ENCODE measurements at places on chromosomes 5 and 9.

DNA sequence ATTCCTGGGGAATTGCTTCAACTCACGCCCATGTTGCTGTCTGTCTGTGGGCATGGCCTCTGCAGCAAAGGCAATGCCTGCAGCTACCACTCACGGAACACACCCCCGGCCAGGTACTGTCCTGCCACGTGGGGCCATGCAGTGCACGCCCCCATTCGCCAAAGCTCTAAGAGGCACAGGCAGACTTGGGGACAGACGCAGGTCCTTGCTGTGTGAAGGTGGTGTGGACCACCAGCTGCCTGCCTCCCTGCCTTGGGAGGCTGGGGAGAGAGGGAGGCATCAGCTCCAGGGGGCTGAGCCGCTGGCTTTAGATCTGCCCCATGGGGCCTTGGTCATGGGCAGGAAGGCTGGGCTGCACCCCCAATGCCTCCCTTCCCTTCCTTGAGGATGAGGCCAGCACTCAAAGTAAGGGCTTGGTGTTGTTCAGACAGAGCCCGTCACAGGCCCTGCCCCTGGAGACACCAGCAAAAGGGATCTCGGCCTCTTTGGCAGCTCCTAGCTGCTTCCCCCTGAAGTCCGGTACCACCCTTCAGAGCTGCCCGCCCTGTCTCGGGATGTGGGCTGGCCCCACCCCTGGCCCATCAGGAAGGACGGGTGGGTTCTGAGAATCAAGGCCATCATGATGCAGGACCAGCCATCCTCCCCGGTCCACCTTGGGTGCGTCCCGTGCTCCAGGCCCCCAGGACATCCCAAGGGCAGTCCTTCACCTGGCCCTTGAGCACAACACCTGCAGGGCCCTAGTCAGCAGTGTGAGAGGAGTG lies 2.3 kb downstream of the GRIN1 start:
- DNase-seq: no peak

DNA sequence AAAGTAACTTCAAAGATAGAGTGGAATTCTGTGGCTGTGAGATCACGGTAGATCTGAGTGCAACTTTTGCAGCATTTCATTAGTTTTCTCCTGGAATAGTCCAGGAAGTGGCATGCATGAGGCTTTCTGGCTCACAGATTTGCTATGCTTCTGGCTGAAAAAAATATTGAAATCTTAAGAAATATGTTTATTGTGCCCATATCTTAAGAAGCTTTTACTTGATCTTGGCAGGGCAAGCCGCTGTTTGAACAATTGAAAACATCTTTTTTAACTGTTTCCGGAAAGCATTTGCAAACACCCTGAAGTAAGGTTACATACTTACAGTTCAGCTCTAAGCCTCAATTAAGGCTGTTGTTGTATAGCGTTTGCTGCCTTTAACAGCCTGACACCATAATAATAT lies 135.7 kb upstream of the GDNF start:
- DNase-seq: no peak

DNA sequence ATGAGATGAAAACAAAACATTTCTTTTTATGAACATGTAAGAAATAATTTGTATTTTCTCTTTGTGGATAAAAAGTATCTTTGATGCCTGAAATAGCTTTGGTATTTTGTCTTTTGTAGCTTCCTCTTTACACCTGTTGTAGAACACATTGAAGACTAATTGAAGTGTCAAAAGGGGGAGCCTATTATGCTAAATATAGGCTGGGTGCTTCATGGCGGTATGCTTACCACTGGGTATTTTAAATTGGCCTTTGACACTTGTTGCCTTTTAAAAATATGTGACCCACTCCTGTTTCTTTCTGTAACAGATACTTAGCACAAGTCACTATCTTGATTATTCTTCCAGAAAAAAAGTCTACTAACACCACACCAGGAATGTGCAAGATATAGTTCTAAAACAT lies 226.4 kb downstream of the KIAA0825 start:
- no peak for DNase-seq

DNA sequence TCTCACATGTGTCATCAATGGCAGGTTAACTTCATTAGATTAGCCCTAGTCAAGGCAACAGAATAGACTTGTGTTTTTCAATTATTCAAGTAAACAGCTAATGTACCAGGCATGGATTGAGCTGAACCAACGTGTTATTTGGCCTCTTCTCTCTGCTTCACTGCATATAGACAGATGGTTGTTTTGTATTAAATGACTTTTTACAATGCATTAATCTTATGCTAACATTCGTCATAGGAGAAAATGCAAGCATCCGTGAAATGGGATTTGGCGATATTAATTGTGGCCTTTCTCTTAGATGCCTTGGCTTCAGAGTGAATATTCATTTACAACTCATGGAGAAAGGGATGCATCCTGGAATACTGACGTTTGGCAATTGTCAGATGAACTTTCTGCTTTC lies 208.0 kb downstream of the KCTD16 start:
- no peak for DNase-seq

- DNase-seq: no peak
Observed at GRCh38 chr5:125202353-125202752, 455.9 kb upstream of the ZNF608 start.

DNA sequence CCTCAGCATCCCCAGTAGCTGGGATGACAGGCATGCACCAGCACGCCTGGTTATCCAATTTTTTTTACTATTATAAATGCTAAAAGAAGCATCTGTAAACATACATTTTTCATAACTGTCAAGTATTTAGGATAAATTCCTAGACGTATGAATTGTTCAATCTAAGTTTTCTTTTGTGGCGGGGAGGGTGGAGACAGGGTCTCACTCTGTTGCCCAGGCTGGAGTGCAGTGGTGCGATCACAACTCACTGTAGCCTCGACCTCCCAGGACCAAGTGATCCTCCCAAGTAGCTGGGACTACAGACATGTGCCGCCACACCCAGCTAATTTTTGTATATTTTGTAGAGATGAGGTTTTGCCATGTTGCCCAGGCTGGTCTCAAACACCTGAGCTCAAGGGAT lies 52.2 kb downstream of the NR6A1 start:
- no peak for DNase-seq

- DNase-seq: no peak
Observed at GRCh38 chr9:77511525-77511924, 136.6 kb downstream of the GNA14 start.

DNA sequence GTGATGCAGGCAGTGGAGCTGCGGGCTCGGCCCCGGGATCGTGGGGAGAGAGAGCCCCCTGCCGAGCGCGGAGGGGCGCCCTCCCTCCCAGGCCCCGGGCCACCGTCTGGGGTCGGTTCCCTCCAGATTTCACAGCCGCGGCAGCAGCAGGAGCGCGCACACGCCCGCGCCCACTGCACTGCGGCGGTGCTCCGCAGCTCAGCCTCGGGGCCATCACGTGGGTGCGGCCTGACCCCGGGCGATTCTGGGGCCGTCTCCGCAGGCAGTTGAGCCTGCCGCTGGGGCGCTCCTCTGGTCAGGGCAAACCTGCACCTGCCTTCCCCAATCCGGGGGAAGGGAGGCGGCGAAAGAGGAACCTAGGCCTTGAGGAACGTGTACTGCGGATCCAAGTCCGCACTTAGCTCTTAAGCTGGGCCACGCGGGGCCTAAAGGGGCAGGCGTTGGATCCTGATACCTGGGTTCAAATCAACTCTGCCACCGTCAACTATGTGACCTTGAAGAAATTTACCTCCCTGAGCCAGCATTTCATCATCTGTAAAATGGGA lies 9.4 kb upstream of the DELE1 start:
- DNase-seq: no peak

- DNase-seq: no peak
Observed at GRCh38 chr5:180641566-180641900, 7.9 kb downstream of the FLT4 start.

DNA sequence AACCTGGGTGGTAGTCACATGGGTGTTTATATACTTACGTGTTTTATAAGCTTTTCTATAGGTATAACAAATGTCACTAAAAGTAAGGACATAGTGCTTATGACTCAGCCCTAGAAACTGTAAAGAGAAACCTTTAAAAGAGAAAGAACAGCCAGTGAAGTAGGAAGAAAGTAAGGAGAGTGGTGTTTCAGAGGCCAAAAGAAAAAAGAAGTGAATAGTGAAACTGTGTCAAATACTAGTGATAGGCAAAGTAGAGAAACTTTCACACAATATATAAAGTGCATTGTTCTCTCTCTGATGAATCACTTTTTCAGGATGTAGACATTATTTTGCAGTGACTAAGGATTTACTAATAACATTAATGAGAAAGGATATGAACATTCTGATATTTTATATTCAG lies 74.2 kb upstream of the SUSD1 start:
- no peak for DNase-seq

GRCh38 chr9:79384501-79384900 lies 187.3 kb upstream of the TLE4 start:
- no peak for DNase-seq

DNA sequence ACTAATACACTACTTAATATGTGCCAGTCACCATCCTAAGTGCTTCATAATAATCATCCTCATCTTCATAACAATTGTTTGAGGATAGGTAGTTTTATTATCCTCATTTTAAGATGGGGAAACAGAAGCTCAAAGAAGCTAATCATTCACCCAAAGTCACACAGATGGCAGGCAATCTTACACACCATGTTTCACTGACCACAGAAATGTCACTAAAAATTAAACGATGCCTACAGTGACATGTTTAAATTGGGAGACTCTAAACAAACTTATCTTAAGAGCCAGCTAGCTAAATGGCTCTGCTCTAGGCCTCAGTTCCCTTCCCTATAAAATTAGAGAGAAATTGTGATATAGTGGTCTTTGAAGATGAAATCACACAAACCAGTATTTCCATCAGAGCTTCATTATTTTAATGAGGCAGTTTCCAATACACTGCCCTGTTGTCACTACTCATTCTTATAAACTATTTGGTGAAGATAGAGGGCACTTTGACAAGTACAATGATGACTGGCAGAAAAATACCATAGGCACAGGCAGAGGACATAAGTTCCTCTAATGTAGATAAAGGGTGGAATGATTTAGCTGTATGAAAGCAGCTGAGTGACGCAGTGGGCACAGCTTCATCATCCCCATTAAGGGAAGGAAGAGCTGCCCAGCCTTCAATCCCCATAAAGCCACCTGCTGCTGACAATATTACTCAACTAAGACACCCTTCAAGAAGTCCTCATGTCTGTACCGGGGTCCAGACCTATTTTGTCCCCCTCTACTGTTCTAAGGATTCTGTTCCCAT lies 224.1 kb downstream of the ACTL7B start:
- no peak for DNase-seq

GRCh38 chr5:151072630-151073025 lies 8.2 kb downstream of the TNIP1 start:
- DNase-seq: no peak

- no peak for DNase-seq
Observed at GRCh38 chr9:87063246-87063645, 115.9 kb upstream of the GAS1 start.

DNA sequence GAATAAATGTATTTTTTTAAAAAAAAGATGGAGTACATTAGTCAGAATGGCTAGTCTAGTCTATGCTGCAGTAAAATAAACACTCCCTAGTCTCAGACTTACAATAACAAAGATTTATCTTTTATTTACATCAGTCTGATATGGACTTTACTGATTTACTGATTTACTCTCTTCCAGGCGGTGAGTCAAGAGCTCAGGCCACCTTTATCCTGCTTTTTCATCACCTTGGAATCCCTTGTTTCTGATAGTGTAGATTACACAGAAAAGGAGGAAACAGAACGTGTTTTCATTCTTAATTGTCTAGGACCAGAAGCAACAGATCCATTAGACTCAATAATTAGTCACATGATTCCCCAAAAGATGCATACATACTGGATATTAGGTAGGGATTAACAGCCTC lies 290.1 kb upstream of the TRPC7 start:
- DNase-seq: no peak

DNA sequence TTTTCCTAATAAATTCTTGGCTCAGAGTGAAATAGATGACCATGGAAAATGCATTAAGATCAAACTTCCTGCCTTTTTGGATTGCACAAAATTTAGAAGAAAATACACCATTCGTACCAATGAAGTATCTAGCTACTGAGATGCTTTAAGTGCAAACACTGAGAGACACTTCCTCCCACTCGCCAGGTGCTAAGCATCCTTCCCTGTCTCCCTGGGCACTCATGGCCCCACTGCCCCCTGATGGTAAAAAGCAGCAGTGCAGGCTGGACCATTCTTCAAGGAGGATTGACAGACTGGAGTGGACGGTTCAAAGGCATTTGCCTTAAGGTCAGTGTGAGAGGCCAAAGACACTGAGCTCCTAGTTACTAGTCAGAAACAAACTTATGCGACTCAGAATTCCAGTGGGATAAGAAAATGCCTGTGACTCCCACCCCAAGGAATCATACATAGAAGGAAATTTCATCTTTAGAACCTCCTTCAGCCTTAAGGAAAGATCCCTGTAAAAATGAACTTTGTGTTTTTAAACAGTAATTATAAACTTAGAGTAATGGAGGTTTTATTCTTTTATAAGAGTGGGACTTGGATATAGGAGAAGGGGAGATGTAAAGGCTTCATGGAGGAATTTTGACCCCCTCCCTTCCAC lies 86.0 kb upstream of the SLC30A5 start:
- DNase-seq: peak; percentile 28

DNA sequence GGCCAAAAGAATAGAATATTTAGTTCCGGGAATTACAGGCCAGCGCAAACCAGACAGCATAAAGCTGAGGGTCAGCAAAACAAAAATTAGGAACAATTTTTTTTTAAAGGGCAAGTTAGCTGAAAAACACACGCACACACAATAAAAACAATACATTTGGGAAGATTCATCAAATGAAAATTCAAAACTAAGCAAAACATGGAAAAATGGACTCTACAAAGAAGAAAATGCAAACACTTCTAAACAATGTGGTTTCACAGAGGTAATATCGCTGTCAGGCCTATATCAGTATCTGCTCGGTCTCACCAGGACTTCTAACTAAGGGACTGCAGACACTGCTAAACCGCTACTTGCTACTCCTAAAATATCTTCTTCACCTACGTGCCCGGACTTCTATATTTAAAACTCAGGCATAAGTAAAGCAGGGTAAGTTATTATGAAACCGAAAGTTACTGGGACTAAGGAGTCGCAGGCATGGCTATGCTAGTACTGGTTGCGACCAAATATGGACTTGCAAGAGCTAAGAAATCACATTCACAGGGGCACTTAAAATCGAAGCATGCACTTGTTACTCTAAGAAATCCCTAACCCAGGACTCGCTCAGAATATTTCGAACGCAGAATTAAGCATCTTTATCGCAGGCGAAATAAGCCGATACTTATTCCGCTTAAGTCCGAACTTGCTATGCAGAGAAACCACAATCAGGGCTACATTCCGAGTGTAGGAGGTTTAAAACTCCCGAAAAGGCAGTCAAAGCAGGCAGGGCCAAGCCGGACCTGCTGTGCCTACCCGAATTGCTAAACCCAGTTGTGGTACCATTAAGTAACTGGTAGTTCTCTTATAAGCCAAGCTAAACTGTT lies 2.3 kb downstream of the ANXA2R start:
- no peak for DNase-seq

GRCh38 chr5:170355601-170356098 lies 33.5 kb downstream of the KCNMB1 start:
- no peak for DNase-seq

- DNase-seq: no peak
Observed at GRCh38 chr9:93662016-93662638, 85.7 kb downstream of the PHF2 start.
